ENCODE measurements at places on chromosomes 5 and 9.

- no peak for DNase-seq
Measured at GRCh38 chr9:83425240-83425639, 113.0 kb downstream of the FRMD3 start.

- no peak for DNase-seq
Measured at GRCh38 chr5:44294516-44294915, 94.7 kb downstream of the FGF10 start.

GRCh38 chr5:169223595-169223953 is 77.4 kb downstream of the SLIT3 start:
- DNase-seq: no peak

DNA sequence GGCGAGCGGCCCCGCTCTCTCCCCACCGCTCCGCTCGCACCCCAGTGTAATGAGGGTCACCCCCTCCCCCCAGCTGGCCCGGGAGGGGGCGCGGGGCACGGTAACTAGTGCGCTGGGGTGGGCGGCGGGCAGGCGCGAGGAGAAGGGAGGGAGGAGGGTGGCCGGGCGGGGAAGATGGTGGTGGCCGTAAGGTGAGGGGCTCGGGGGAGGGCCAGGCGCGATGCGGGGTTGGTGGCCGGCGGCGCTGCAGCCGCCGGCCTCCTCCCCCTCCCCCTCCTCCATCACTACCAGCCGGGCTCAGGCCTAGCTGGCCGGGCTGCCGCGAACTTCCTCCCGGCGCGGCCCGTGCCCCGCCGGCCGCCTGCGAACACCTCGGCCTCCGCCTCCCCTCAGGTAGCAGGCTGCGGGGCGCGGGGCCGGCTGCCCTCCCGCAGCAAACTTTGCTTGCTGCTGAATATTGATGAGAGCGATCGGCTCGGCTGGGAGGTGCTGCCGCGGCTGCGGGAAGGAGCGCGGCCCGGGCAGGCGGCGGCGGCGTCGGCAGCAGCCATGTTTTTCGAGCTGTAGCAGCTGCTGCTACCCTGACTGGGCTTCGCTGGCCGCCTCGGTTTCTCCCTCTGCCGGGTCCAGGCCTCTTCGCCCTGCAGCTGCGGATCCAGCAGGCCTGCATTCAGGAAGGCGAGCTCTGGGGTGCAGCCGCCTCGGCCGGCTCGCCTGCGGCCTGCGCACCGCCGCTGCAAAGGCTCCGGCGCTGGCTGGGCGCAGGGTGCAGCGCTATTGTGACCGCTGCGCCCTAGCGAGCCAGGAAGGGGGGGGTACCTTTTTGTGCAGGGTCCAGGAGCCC is 502 bp downstream of the NSD1 start:
- peak; percentile 92 for DNase-seq

- no peak for DNase-seq
Measured at GRCh38 chr5:171580502-171581265, 161.2 kb downstream of the FGF18 start.

GRCh38 chr9:4866239-4866969 is 73.7 kb downstream of the RCL1 start:
- DNase-seq: no peak

GRCh38 chr9:135103001-135103446 is 15.6 kb downstream of the OLFM1 start:
- no peak for DNase-seq

- DNase-seq: peak; percentile 37
Measured at GRCh38 chr9:128992995-128993394, 35.1 kb downstream of the SH3GLB2 start.

GRCh38 chr9:27808864-27809263 is 235.6 kb upstream of the C9orf72 start:
- no peak for DNase-seq

GRCh38 chr9:136054146-136054545 is 40.9 kb downstream of the NACC2 start:
- DNase-seq: no peak

DNA sequence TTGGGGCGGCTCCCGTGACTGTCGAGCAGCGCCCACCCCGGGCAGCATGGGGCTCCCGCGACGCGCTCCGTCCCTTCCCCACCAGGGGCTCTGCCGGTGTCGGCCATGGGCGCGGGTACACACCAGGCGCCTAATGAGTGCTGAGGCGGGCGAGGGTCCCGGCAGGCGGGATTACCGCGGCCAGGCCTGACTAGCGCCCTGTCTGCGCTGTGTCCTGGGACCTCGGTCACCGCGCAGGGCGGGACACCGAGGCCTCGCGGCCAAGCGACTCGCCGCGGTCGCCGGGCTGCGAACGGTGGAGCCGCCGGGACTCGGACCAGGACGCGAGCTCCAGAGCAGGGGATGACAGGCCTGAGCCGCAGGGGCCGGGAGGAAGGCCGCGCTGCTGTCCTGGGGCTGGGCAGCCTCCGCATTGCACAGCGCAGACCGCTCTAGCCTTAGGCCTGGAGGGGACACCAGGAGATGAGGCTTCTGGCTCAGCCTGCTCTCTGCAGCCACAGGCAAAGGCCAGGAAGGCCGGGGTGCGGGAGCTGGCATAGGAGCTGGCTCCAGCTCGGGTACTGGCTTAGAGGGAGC is 14.1 kb downstream of the LCN10 start:
- peak; percentile 64 for DNase-seq

- peak; percentile 25 for DNase-seq
Measured at GRCh38 chr5:131262953-131263541, 806 bp upstream of the CDC42SE2 start.

DNA sequence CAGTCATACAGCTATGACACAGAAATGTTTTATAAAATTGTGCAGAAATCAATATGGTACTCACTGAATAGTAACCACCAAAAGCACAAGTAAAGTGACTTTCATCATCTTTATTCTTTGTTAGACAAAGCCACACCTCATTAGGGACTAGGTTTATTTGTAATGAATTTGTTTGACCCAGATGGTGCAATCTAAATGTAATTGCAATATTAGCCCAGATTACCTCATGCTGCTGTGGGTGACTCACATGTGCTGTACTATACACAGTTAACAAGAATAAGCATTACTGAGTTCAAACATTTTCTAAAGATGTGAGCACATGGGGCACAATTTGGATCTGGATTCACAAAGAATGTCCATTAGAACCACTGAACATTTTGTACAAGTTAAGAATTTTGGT is 759.3 kb upstream of the TYRP1 start:
- DNase-seq: peak; percentile 2

- no peak for DNase-seq
Measured at GRCh38 chr9:136434580-136435169, 5.0 kb downstream of the INPP5E start.

All from mesendoderm (in vitro differentiated cells).